Ovary (tissue), 10 donors: ENCODE measurements at places on chromosomes 4 and X. TPM values are rescaled to one million over a fixed set of nuclear protein-coding genes. Genes with fewer than 3 reads are reported as not detected.

Gene IL1RAPL1
- 0.23 TPM for polyA plus RNA-seq

Gene BMPR1B
- 13.3 TPM for polyA plus RNA-seq

Gene PDLIM3
- polyA plus RNA-seq, result 146 TPM

Gene CYTL1
- polyA plus RNA-seq, result 4.4 TPM

Gene STATH
- polyA plus RNA-seq, result not detected

Gene XPNPEP2
- 0.58 TPM for polyA plus RNA-seq

Gene TRPC5OS
- not detected for polyA plus RNA-seq
